ENCODE measurements at places on chromosomes 12 and 14.

- no peak for DNase-seq
These were observed 14.4 kb downstream of the SPRYD3 start for GRCh38 chr12:53064613-53065436.

DNA sequence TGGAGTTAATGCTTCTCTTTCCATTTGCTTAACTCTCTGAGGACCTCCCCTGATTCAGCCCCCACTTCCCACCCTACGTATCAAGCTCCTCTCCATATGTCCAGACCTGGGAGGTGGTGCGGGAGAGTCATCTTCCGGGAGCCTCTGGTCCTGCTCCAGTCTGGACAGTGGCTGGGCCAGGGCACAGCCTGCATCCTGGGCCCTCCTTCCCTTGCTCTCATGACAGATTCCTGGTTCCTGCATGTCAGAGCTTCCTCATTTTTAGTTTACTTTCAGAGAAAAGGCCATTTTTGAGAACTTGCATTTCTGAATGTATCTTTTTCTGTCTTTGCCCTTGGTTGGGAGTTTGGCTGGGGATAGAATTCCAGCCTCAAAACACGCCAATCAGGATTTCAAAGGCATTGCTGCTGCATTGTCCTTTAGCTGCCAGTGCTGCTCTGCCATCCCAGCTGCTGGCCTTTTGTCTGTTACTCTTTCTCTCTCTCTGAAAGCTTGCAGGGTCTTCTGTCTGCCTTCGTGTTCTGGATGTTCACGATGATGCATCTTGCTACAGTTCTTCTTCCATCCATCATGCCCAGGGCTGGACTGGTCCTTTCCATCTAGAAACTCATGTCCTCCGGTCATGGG, 54.7 kb downstream of the SLC6A12 start:
- no peak for DNase-seq

DNA sequence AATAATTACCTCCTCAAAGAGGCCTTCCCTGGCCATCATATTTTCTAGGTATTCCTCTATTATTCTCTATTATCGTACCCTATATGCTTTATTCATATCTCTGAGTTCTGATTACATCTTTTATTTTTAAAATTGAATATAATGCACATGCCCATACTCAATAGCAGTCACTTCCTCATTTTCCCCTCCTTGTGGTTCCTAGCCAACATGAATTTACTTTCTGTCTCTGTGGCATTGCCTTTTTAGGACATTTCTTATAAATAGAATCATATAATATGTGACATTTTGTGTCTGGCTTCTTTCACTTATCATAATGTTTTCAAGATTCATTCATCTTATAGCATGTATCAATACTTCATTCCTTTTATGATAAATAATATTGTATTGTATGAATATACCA, 74.4 kb upstream of the TRHDE start:
- no peak for DNase-seq

DNA sequence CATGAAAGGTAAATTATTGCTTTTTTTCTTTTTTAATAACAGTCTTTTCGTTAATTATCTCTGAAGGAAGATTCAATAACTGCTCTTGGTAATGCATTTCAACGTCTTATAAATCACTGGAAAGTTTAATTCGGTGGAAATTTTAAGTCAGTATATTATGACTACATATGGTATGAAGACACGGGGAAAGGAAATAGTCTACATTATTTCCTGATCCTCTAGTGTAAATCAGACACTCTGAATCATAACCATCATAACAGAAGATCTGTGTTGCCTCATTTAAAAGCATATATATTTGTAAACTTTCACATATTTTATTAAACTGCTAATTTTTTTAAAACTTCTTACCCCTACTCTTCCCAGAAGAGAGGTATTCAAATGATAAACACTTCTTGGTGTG, 53.7 kb downstream of the EFCAB11 start:
- no peak for DNase-seq

DNA sequence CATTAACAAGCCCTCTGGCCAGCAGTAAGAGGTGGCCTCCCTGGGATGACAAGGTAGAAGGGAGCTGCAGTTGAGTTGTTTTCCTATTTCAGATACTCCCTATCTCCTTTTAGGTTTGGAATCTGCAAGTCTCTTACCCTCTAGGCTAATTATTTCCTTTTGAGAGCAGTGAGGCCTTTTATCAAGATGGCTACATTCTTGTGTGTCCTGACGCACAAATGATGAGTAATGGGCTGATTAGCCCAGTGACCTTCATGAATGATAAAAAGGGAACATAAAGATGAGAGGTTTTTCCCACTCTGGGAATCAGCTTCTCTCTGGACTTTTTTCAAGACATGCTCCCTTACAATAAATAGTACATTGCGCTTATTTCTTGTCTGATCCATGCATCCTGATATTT, 22.9 kb downstream of the DYRK2 start:
- DNase-seq, result peak; percentile 27

GRCh38 chr14:92800525-92800924, 6.4 kb downstream of the GOLGA5 start:
- no peak for DNase-seq

DNA sequence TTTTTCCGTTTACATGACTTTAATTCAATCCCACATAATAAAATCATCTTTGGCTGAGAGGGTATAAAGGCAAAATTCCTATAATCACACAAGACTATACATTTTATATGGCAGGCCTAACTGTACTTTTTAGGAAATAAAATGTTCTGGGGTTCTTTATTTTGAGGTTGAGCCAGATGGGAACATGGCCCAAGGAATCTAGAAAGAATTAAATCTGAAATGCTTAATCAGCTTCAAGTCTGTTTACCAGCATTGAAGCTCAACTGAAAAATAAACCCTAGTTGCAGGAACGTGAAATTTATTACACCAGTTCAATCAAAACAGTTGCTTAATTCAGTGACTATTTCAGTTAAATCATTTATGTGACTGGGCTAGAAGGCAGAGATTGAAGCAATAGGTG, 191.0 kb upstream of the BTG1 start:
- DNase-seq, result no peak

DNA sequence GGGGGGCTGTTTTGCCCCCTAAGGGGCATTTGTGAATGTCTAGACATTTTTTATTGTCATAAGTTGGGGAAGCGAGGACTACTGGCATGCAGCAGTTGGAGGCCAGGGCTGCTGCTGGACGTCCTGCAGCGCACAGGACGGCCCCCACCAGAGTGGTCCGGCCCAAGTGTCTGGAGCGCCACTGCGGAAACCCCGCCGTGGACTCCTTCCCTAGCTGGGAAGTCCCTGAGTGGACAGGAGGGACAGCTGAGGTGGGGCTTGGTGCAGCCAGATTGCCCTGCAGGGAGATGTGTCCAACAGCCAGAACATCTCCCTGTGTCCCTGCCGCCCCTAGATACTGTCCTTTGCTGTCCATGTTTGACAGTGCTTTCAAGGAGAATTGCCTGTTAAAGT, 5.5 kb downstream of the CKB start:
- no peak for DNase-seq

DNA sequence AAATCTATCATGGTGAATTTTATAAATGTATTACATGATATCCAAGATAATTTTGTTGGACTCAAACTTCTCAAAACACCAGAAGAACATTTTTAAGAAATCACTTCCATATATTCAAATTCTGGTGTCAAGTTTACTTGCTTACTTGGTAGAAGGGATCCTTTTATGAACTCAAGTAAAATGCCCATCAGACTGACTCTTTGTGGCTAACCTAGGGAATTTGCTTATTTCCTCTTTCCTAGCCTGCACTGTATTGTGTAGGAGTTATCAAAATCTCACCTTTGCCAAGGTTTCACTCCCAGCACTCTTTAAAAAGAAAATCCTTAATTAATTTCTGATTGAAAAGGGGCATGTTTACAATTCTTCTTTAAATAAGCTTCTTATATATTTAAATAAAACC, 196.5 kb downstream of the DUSP6 start:
- DNase-seq, result no peak

- peak; percentile 94 for DNase-seq
These were observed 84.1 kb upstream of the GNG2 start for GRCh38 chr14:51776102-51776894.

DNA sequence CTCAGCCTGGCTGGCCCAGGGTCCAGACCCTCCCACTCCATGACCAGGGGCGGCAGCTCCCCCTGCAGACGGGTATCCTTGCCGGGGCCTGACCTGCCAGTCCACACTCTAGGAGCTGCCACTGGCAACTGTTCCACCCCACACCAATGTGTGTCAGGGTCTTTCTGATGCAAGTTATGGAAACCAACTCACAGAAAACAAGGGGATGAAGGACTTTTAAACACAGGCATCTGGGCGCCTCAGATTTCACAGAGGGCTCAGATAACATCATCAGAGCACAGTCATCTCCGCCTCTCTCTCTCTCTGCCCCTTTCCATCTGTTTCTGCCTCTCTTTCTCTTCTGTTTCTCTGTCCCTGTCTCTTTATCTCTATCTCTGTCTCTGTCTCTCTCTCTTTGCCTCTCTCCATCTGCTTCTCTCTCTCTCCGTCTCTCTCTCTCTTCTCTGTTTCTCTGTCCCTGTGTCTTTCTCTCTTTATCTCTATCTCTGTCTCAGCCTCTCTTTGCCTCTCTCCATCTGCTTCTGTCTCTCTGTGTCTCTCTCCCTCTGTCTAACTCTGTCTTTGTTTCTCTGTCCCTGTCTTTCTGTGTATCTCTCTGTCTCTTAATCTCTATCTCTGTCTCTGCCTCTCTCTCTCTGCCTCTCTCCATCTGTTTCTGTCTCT, 67.4 kb upstream of the FBRSL1 start:
- peak; percentile 38 for DNase-seq

DNA sequence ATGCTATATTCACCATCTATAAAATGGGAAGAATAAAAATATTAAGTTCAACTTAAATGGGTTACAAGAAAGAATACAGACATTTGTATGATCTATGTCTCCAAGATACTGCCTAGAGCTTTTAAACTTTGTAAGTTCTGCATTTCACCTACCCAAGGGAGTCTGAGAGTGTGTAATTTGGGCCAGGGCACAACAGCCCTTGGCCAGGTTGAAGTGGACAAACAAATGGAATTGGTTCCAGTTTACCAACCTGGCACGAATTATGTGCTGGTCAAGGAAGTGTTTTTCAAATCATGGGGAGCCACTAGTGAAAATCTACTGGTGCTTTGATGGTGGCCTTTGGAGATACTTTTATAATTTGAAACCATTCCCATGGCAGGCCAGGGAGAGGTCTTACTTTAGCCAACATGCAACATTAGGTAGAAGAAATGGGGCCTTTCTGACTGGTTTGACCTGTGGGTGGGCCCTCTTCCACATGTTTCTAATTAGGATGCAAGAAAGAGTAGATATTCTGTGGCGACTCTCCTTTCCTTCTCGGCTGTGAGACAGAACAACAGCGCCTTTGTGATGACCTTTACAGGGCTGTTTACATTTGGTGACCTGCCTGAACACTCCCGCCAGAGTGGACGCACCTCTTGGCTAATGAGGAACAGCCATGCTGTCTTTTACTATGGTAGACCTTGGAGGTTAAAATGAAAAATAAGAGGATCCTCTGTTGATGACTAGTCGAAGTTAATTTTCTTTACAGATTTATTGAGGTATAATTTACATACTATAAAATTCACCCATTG, 476.6 kb downstream of the ZFP36L1 start:
- DNase-seq, result no peak

DNA sequence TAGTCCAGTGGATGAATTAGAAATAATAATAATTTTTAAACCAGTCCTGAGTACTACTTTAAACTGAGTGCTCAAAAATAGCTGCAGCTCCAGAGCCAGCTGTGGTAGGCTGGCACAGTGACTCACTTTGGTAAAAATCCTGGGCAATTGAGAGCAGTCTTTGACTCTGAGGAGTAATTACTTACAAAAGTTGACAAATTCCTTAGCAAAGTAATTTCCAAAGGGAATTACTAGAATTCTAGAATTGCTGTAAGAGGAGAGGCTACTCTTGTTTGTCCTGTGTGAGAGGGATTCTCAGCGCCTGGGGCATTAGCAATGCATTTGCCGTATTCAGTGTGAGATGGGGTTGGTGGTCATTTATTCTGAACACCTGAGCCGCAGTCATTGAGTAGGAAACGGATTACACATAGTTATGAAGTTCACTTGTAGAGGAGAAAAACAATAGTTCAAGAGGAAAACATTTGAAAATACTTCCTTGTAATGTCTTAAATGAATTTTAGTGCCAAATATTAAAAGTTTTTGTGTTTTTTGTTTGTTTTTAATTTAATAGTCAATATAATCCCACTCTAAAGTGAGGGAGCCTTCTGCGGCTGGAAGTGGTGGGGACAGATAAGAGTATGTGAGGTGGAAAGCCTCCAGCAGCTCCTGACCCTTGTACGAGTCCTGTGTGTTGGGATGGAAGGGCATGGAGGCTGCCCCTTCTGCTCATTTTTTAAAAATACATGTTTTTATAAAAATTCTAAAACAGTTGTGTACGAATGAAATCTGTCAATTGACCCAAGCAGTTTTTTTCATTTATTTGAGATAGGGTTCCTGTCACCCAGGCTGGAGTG, 41.9 kb downstream of the EID3 start:
- DNase-seq, result peak; percentile 46

- DNase-seq, result no peak
These were observed 78.2 kb downstream of the PHLDA1 start for GRCh38 chr12:75953312-75953906.

DNA sequence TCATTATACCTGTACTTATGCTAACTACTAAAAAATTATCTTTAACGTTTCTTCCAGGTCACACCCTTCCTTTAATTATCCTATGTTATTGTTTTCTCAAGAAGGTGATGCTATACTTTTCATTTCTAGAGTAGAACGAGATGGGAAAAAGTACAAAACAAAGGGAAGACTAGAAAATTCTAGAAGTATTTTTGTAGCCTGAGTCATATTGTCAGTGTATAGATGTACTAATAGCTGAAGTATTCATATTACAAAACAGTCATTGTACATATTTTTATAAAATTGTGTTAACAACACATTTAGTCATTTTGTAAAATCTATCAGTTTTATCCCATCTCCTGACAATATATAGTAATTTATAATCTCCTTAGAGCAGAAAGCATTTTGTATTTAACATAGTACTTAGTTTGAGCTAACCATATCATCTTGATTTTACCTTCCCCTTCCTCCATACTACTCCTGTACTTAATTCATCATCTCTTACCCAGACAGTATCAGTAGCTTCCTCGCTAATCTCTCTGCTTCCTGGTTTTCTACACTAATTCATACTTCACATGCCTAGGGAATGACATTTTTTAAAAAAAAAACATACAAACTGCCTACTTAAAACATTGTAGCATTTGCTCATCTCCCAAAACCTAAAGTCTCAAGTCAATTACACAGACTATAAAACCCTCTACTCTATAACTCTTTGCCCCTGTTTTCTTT, 920.9 kb downstream of the RPS29 start:
- DNase-seq, result no peak

DNA sequence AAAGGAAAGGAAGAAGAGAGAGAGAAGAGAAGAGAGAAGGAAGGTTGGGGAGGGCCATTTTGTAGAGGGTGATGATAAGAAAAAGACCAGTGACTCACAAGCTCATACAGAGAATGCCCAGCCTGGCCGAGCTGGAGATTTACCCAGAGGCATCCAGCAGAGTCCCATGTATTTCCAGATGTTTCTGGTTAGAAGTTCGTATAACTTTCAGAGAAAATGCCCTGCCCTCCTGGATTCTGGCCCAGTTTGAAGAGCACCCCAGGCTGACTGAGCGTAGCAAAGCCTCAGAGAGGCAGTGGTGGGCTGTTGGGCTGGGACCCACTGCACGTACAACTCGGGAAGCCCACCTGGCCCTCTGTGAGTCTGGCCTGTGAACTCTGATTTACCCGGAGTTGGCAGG, 221.8 kb downstream of the SLC41A2 start:
- no peak for DNase-seq

- DNase-seq, result no peak
These were observed 356.9 kb downstream of the MED13L start for GRCh38 chr12:115920395-115921183.

All from mesendoderm (in vitro differentiated cells).